Fibroblast of lung (primary cell): ENCODE measurements at places on chromosomes 11 and 22. TPM values are rescaled to one million over a fixed set of nuclear protein-coding genes. Genes with fewer than 3 reads are reported as not detected.

- H3K36me3 ChIP-seq = no peaks in the 10 kb centered on the region
- DNase-seq = no peak
- no peak overlapping the region for H3K27ac ChIP-seq
- no peaks in the 10 kb centered on the region for H3K4me1 ChIP-seq
- H3K27me3 ChIP-seq = no peaks in the 10 kb centered on the region
- H3K4me3 ChIP-seq = no peak overlapping the region
Measured at GRCh38 chr11:11618973-11619435, 2.8 kb downstream of the GALNT18 start.

GRCh38 chr11:2666828-2667570, 32.8 kb downstream of the KCNQ1OT1 start:
- no peak overlapping the region for H3K4me3 ChIP-seq
- no peak overlapping the region for H3K27ac ChIP-seq
- H3K36me3 ChIP-seq = no peaks in the 10 kb centered on the region
- no peaks in the 10 kb centered on the region for H3K27me3 ChIP-seq
- no peaks in the 10 kb centered on the region for H3K4me1 ChIP-seq

DNA sequence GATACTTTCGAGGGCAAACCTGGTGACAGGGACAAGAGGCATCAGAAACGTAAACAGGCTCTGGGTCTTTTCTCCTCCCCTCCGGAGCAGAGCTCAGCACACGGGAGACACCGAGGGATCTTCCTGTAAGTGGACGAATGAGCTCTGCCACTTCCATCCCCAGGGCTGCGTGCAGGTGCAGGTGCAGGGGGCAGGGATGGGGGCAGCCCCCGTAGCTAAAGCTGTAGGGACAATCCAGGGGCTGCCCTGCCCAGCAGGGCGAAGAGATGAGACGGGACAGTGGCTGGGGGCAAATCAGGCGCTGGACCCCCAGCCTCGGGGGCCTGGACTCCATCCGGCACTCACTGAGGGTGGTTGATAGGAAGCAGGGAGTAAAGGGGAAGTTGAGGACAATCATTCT, 505.4 kb downstream of the BRD1 start:
- no peak overlapping the region for H3K4me3 ChIP-seq
- H3K36me3 ChIP-seq = no peaks in the 10 kb centered on the region
- DNase-seq = no peak
- no peak overlapping the region for H3K27ac ChIP-seq

GRCh38 chr11:102014756-102015155, 32.5 kb upstream of the CFAP300 start:
- DNase-seq = no peak
- no peaks in the 10 kb centered on the region for H3K36me3 ChIP-seq

Gene ESAM
- under 0.01 and 0.26 TPM in 2 replicates for total RNA-seq

Gene KAT5
- total RNA-seq = 31.3 and 50.4 TPM in 2 replicates

- DNase-seq = no peak
- no peaks in the 10 kb centered on the region for H3K36me3 ChIP-seq
- no peak overlapping the region for H3K4me3 ChIP-seq
- peaks cover 9% of the 10 kb centered on the region for H3K27me3 ChIP-seq
- H3K27ac ChIP-seq = no peak overlapping the region
- no peaks in the 10 kb centered on the region for H3K4me1 ChIP-seq
Measured at GRCh38 chr11:2554338-2555207, 109.8 kb downstream of the KCNQ1 start.

GRCh38 chr11:59551659-59552521, 40.6 kb downstream of the OR4D9 start:
- peak overlapping the region; percentile 55 for H3K4me3 ChIP-seq
- peak; percentile 80 for DNase-seq
- H3K27ac ChIP-seq = peak overlapping the region; percentile 74

DNA sequence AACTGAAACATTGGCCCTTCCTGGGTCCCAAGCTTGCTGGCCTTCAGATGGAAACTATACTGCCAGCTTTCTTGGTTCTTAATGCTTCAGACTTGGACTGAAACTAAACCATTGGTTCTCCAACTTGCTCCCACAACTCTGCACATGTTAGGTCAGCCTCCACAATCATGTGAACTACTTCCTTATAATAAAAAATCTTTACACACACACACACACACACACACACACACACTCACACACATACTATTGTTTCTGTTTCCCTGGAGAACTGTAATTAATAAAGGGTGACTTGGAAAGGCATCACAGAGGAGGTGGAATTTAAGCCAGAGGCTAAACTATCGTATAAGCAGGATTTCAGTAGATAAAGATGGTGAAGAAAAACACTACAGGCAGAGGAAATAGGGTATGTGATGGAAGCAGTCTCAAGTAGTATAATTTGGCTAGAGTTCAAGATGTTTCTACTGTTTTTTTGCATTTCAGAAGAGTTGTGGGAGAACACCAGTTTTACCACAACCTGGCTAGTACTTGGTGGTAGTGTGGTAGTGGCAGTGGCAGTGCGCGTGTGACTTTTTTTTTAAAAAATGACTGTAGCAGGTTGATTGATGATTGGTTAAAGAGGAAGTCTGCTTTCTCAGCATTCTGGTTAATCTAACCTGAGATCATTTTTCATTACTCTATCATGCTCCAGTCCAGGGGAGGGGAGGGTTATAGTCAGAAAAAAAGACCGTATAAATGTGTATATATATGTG, 70.1 kb downstream of the PDE3B start:
- H3K27me3 ChIP-seq = no peaks in the 10 kb centered on the region
- no peaks in the 10 kb centered on the region for H3K36me3 ChIP-seq
- H3K4me1 ChIP-seq = no peaks in the 10 kb centered on the region
- DNase-seq = no peak
- no peak overlapping the region for H3K4me3 ChIP-seq

Gene INS
- not detected in 2 replicates for total RNA-seq

Gene MRGPRX3
- not detected in 2 replicates for total RNA-seq

Gene PNPLA3
- total RNA-seq = 3.6 and 12.6 TPM in 2 replicates

DNA sequence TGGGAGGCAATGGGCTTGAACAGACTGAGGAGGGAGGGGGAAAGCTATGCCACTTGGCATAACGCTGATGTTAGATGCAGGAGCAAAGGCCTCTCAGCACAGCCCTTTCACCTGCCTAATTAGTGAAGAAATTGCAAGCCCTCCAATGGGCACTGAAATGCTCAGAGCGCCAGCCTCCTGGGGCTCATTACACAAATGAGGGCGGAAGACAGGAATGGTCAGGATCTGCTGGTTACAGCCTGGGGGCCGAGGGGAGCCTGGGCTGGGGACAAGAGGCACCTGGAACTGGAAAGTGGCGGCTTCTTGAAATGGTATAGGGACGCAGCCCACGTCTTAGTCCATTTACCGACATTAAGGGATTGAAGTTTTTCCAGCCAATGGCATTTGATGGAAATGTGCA, 50.2 kb upstream of the PLET1 start:
- H3K4me1 ChIP-seq = no peaks in the 10 kb centered on the region
- DNase-seq = no peak
- H3K36me3 ChIP-seq = no peaks in the 10 kb centered on the region
- no peak overlapping the region for H3K27ac ChIP-seq
- H3K4me3 ChIP-seq = no peak overlapping the region
- H3K27me3 ChIP-seq = no peaks in the 10 kb centered on the region

Gene ZNF195
- 15.7 and 16.8 TPM in 2 replicates for total RNA-seq

- H3K36me3 ChIP-seq = peaks cover 14% of the 10 kb centered on the region
- peaks cover 2% of the 10 kb centered on the region for H3K4me1 ChIP-seq
- DNase-seq = no peak
- H3K27ac ChIP-seq = no peak overlapping the region
- no peaks in the 10 kb centered on the region for H3K27me3 ChIP-seq
Measured at GRCh38 chr11:70210530-70210929, 7.4 kb downstream of the FADD start.

GRCh38 chr22:27856386-27856785, 54.8 kb upstream of the MN1 start:
- H3K36me3 ChIP-seq = peaks cover 11% of the 10 kb centered on the region
- H3K4me1 ChIP-seq = peaks cover 20% of the 10 kb centered on the region
- no peak overlapping the region for H3K4me3 ChIP-seq
- H3K27ac ChIP-seq = peak overlapping the region; percentile 39
- DNase-seq = no peak

DNA sequence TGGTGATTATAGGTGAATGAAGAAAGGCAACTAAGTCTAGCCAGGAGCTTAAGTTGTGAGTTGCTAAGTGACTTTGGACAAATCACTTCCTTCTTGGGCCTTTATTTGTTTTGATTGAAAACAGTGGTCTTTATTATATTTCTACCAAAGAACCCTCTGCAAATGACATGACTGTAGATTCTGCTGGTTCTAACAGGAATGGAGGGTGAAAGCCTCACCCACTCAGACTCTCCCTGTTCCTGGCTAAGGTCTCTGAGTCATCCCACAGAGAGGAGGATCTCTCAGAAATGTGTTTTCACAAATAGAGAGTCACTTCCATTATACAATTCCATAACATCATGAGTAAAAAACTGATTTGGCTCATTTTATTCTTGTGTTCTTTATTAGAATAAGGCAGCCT, 583.9 kb upstream of the LRRC4C start:
- H3K27me3 ChIP-seq = no peaks in the 10 kb centered on the region
- no peak overlapping the region for H3K27ac ChIP-seq
- peak; percentile 76 for DNase-seq
- no peaks in the 10 kb centered on the region for H3K4me1 ChIP-seq
- no peak overlapping the region for H3K4me3 ChIP-seq

- H3K36me3 ChIP-seq = no peaks in the 10 kb centered on the region
- H3K27me3 ChIP-seq = no peaks in the 10 kb centered on the region
- H3K4me3 ChIP-seq = no peak overlapping the region
- peak overlapping the region; percentile 99 for H3K27ac ChIP-seq
- DNase-seq = peak; percentile 42
Measured at GRCh38 chr11:12074529-12075195, 35.7 kb upstream of the MICAL2 start.

GRCh38 chr11:77472991-77473800, 698 bp downstream of the PAK1 start:
- H3K4me3 ChIP-seq = peak overlapping the region; percentile 41
- H3K27me3 ChIP-seq = peaks cover 14% of the 10 kb centered on the region
- no peak overlapping the region for H3K27ac ChIP-seq
- H3K4me1 ChIP-seq = no peaks in the 10 kb centered on the region
